ENCODE measurements at places on chromosomes 1 and 21.
A peak's percentile ranks its signal among the peaks of the same experiment; 100 is the strongest.

GRCh38 chr1:239263801-239264200, 122.6 kb upstream of the CHRM3 start:
- no peak for DNase-seq

- peak; percentile 74 for DNase-seq
Observed at GRCh38 chr1:116806245-116806644, 52.0 kb downstream of the CD2 start.

- DNase-seq = no peak
Observed at GRCh38 chr1:203476216-203476814, 709 bp downstream of the PRELP start.

DNA sequence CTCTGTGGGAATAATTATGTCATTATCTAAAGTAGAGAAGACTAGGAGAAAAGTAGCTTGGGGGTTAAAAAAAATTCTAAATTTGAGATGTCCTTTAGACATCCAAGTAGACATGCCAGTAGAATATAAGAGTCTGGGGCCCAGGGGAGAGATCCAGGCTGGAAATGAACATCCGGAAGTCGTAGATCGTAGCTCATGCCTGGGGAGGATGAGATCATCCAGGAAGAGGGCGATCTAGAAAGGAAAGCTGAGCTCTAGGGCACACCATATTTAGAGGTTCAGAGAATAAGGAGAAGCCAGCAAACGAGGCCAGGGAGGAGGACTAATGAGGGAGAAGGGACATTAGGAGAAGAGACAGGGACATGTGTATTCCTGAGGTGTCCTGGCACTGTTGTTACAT, 12.2 kb downstream of the NGF start:
- DNase-seq = no peak

GRCh38 chr1:85447006-85447943, 17.7 kb downstream of the DDAH1 start:
- DNase-seq = no peak

DNA sequence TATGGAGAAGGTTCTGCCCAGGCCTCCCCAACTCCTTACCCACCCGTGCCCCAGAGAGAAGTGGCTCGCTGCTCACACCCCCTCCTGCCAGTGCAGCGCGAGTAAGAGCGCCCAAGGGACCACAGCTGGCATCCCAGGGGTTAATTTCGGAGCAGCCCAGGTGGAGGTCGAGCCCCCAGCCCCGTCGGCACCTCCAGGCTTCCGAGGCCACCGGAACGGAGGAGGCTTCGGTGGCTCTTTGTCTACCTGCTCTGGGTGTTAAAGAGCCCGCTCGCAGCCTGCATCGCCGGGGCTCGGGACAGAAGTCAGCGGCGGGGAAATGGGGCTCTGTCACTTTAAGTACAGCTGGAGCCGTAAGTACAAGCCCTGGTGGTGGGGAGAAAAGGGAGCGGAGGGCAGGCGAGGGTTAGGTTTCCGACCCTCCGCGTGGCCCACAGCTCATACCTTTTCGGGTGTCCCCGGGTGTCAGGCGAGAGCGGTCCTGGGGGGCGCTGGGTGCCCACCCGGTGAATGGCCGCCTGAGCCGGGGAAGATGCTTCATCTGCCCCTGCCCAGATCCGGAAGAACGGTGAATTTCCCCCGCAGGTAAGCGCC, 89.4 kb upstream of the IPO9 start:
- peak; percentile 72 for DNase-seq

GRCh38 chr21:37815893-37816292, 100.4 kb downstream of the KCNJ6 start:
- DNase-seq = no peak

DNA sequence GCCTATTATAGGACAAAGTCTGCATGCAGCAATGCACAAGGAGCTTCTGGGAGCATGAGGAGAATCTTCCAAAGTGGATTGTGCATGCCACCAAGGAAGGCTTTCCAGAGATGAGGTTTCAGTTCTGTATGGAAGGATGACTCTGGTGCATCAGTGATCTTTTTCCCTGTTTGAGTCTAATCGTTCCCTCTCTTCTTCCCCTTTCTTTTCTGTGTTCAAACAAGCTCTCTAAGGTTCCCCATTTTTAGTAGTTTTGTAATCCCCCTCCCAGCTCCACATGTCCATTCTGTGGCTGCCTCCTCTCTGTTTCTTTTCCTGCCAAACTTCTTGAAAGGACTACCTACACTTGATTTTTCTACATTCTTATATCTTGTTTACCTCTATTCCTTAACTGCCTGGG, 43.3 kb upstream of the USP25 start:
- DNase-seq = no peak

- DNase-seq = no peak
Observed at GRCh38 chr1:165742194-165742593, 26.5 kb downstream of the TMCO1 start.

- no peak for DNase-seq
Observed at GRCh38 chr1:219081943-219082925, 91.4 kb upstream of the LYPLAL1 start.

DNA sequence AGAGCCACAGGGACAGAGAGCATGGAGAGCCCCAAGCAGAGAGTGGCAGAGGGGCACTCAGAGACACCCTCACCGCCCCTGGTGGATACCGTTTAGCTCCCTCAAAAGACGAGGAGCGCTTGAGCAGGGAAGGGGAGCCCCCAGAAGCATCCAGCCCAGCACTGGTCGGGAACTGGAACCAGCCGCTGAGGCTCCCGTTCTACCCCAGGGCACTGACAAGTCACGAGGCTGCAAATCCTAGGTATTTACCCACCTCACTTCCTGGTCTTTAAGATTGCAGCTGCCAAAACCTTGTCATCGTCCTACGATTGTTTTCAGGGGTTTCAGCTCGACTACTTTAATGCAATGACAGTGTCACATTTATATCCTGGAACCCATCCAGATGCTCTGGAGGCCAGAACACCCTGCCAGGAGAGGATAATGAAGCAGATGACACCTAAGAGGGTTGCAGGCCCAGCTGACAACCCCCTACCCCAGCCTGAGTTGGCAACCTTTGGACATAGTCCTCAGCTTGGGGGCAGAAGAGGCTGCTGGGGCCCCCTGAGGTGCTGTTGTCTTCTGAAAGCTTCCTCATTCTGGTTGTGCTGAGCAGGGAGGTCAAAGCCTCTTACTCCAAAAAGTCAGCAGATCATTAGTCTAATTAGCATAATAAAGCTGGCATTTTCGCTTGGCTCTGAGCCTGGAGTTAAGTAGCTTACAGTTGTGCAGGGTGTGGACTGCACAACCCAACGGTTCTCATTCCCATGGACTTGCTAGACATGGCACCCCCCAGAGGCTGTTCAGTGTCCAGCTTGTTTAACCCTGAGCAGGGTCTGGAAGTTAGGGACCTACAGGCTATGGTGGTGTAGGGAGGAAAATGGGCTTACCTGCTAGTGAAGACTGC, 20.6 kb upstream of the BACE2 start:
- DNase-seq = no peak

DNA sequence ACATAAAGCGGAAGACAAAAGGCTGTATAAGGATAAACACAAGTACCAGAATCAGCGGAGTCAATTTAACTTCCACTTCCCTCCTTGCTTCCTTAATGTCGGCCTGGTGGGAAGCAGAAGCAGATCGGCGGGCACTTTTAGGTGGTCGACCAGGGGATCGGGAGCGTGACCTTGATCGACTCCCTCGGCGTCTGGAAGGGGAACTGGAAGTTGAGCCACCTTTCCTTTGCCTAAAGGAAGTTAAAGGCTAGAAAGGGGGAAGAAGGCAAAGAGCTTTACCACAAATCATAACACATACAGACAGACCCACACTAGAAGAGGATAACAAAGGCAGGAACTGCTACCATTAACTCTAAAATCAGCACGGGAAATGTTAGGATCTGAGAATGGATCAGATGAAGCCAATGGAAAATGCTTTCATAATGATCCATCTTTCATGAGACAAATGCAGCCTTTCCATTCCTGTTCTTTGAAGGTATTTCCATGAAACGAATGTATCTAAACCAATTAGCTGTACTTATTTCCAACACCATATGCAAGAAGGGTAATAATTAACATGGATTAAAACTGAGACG, 5.7 kb downstream of the LBR start:
- no peak for DNase-seq

GRCh38 chr1:185488808-185489207, 171.8 kb upstream of the IVNS1ABP start:
- DNase-seq = no peak

- DNase-seq = no peak
Observed at GRCh38 chr1:185808631-185809030, 74.4 kb downstream of the HMCN1 start.

GRCh38 chr21:27448960-27449359, 482.1 kb upstream of the ADAMTS5 start:
- DNase-seq = no peak

DNA sequence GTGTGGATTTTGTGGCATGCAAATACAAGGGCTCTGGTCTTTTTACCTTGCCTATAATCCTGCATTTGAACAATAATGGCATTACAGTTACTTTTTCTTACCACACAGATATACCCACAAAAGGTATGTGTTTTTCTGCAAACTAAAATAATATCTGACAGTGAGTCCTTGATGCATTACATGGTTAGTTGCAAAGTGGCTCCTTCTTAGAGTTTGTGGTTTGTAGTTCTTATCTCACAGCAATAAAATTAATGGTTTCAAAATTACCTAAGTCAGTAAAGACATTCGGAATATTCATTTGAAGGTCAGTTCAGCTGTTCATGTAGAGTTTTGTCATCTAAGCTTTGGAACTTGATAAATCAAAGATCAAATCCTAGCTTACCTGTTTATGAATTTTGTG, 43.5 kb downstream of the SNX7 start:
- DNase-seq = no peak

DNA sequence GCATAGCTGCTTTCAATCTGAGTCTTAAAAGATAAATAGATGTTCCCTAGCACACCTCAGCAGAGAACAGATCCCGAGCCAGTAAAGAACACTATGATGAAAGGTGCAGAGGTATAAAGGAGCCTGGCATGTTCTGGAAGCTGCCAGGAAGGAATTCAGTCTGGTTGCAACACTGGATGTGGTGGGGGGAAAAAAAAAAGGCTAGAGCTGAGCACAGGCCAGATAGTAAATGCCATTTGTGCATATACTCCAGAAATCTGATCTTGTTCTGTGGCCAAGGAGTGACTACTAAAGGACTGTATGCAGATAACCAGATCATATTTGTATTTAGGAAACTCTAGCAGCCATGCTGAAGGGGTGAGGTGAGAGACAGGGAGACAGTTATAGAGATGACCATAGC, 240.3 kb downstream of the VAV3 start:
- DNase-seq = no peak

DNA sequence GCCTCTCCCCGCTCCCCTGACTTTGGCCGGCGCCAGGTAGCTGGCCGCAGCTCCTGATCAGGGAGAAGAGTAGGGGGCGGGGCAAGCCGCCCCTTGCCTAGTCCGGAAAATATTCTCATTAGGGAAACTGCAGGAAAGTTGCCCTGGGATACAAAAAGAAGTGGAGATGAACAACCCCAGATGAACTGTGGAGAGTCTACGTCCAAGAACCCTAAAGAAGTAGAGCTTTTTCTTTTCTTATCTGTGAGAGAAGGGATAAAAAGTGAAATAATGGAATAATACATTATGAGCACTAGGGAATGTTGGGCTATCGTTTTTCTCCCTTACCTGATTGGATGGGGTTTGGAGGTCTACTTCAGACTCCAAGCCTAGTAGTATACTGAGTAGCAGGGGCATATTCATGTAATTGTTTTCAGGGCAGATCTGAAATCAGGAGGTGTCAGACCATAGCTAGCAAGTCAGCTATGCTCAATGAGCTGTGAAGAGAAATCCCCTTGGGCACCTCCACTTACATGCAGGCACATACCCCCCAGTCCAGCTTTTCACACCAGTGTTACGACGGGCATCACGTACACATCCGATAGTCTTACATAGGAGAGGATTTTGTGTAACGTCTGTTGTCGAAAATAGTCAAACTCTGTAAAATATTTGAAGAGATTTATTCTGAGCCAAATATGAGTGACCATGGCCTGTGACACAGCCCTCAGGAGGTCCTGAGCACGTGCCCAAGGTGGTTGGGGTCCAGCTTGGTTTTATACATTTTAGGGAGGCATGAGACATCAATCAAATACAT, 1.7 kb upstream of the DUSP10 start:
- no peak for DNase-seq

GRCh38 chr1:169309178-169310166, 58.1 kb downstream of the NME7 start:
- DNase-seq = no peak

- no peak for DNase-seq
Observed at GRCh38 chr1:5119366-5120234, 465.2 kb downstream of the AJAP1 start.

- DNase-seq = no peak
Observed at GRCh38 chr1:163378554-163378953, 56.8 kb downstream of the NUF2 start.

DNA sequence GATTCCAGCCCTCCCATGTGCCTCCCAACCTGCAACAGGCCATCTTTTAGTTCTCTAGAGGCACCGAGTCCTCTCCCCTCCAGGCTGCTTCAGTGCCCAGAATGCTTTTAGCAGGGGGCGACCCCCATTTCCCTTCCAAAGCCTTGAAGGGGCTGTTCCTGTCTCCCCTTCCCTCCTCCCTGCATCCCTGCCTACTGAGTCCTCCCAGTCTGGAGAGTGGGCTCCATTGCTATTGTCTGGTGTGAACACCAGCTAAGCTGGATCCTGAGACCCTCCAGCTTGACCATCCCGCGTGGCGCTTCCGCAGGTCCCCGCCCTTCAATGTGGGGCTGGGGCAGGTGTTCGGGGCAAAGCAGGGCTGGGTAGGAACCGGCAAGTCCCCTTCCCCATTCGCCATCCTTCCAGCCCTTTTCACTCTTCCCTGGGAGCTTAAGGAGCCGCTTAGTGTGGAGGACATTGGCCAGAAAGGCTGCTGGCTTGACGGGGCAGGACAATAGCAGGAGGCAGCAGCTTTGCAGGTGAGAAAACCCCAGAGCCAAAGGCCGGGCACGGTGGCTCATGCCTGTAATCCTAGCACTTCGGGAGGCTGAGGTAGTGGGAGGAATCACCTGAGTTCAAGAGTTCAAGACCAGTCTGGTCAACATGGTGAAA, 32.2 kb downstream of the PADI6 start:
- DNase-seq = no peak

DNA sequence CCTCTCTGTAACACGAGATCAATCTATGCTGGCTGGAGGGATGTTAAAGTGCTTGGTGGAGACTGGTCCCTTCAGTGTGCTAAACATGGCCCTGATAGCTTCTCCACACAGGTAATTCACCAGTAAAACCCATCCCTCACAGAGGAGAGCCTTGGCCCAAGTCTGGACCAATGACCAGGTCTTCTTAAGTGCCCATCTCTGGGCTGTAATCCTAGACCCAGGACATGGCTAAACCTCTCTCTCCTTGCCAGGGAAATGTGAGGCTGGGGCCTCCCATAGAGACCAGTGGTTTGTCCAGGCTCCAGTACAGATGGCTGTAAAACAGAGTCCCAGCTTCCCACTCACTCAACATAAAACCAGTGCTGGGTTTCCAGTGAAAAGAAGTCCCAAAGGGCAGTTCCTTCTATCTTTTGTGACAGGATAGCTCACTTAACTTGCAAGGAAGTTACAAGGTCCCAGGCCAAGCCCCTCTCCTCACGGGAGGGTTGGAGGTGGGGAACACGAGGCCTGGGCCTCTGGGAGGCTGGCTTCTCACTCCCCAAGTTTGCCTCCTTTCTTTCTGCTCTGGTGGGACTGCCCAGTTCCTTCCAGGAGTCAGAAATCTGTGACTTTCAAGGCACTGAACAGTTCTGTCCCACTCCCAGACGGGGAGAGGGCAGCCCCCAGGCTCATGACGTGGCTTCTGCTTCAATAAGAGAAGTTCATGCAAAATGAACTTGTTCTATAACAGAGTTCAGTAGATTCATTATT, 2.2 kb upstream of the KIF17 start:
- DNase-seq = no peak

- no peak for DNase-seq
Observed at GRCh38 chr1:47971385-47972160, 25.6 kb downstream of the TRABD2B start.

GRCh38 chr1:91884459-91885212, 1.3 kb downstream of the TGFBR3 start:
- peak; percentile 55 for DNase-seq
